Glomerular endothelial cell (primary cell): ENCODE measurements at places on chromosomes 3 and 15.

DNA sequence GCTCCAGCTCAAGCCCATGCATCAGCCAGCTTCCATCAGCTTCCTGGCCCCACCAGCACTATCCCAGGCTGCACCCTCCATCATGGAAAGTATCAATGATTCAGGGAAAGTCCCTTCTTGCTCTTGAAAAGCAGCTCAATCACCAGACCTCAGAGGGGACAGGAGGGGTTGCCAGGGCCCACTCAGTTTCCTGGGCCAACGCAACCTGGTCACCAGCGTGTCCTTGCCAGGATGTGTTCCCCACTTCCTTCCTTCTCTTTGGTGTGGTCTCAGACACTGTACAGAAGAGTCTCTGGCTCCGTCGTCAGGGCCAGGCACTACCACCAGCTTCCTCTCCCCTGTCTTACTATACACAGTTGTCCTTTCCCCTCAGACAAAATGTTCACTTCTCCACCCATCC is 3.0 kb downstream of the HDC start:
- DNase-seq, result no peak

GRCh38 chr15:98599909-98600691 is 48.2 kb upstream of the IGF1R start:
- DNase-seq, result no peak

- DNase-seq, result no peak
Measured at GRCh38 chr15:81825136-81825535, 220.7 kb downstream of the MEX3B start.

GRCh38 chr3:124513610-124513997 is 216.6 kb upstream of the UMPS start:
- DNase-seq, result no peak

DNA sequence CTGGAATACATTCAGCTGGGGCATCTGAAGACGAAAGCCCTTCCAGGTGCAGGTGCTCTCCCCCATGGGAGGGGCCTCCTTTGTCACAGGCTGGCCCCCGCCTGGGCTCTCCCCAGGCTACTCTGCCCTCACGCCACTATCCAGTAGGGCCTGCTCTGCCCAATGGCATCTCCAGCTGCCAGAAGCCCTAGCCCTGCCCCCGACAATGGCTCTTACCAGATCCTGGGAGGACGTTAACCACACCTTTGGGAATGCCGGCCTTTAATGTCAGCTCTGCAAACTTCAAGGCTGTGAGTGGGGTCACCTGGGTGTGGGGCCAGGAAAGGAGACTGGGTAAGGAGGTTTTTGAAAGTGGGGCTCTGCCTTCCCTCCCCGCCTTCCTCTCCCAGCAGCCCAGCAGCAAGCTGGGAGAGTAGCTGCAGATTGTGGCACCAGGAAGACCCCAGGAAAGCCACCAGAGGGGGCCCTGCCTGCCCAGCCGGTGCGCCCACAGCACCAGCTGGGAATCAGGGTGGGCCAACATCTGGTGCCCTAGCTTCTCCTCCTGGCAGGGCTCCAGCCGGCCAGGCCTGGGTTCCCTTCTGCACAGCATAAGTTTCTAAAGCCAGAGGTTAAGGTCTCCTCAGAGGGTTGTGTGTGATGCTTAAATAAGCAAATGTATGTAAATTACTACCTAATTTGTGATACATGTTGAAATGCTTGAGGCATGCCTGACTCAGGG is 40.4 kb upstream of the SLC41A3 start:
- DNase-seq, result no peak

GRCh38 chr3:104635872-104636580 is 730.7 kb upstream of the ALCAM start:
- no peak for DNase-seq

GRCh38 chr3:10703875-10704274 is 112.2 kb upstream of the SLC6A11 start:
- no peak for DNase-seq

GRCh38 chr3:51670823-51671733 is at the start of gene TEX264:
TEX264 (plus strand) TSS chr3:51671252; CDS start chr3:51674305, 3,053 bp downstream.
- DNase-seq, result no peak

DNA sequence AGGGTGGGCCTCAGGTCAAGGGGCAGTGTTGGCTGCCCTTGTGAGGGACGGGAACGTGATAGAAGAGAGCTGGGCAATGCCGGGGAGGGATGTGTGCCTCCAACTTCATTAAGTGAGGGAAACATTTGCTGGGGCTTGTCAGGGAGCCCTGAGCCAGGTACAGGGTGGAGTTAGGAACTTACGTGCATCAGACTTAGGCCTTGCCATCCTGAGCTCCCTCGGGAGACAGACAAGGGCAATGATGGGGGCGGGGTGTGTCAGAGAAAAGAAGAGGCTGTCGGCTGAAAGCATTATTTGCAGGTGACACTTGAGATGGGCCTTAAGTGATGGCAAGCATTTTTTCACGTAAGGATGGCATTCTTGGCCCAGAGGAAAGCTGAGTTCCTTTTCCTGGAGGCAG is 1.6 kb downstream of the FAM131A start:
- DNase-seq, result no peak

- DNase-seq, result no peak
Measured at GRCh38 chr3:13671482-13672233, 122.7 kb downstream of the FBLN2 start.

DNA sequence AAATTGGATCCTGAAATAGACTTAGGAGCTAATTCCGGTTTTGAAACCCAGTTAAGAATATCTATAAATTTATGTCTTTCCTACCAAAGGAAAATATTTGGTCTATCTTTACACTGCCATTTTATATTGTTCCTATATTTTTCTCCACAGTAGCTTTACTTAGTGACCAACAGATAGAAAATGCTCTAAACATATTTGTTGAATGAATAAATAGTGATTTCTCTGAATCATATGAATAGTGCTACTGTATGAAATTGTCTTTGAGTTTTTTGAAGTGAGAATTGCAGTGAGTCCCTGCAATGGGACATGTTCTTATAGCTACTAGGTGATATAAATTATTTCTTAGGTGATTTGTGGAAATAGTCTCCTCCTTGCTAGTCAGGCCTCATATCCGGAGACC is 18.5 kb upstream of the EID1 start:
- DNase-seq, result no peak

DNA sequence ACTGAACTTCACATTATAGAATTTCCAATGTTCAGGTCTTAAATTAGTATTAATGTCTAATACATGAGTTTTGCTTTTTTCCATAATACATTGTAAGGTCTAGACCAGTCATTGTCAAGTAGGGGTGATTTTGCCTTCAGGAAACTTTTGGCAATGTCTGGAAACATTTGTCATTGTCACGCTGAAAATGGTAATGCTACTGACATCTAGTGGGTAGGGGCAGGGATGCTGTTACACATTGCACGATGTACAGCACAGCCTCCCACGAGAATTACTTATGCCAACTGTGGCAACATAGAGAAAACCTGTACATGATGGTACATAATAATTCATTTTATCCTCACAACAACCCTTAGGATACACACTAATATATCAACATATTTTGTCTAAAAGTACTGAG is 384.1 kb downstream of the CADM2 start:
- DNase-seq, result no peak

GRCh38 chr3:14725564-14726440 is 50.9 kb downstream of the C3orf20 start:
- no peak for DNase-seq

GRCh38 chr3:72299321-72299802 is 514.4 kb upstream of the PROK2 start:
- DNase-seq, result peak; percentile 85

GRCh38 chr15:98854496-98854895 is 153.1 kb downstream of the PGPEP1L start:
- DNase-seq, result no peak

DNA sequence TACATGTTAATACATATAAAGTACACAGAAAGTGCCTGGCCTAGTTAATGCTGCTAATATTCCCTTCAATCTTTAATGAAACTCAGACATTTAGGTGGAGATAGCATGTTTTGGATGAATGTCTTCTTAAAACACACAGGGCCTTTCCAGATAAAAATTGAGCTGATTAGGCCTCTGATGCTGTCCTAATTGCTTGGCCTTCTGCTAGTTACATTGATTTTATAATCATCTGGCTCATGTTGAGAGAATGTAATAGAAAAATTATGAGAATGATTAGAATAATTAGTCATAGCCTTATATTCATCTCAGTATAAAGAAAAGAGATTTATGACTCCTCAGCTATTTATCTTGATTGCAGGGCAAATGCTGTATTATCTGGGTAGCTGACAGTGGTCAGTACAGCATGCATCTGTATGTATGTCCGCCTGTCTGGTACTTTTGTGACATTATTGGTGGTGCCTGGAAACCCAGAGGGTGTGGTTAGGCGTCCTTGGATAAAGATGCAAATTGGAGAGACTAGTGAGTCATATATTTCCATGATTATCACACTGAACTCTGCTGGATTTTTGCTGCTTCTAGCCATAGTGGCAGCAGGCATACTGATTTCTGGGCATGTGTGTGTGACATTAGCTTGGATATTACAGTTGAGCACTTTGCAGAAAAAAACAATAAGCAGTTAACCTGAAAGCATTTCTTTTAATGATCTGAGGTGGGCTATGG is 120.8 kb downstream of the FEZF2 start:
- DNase-seq, result no peak

DNA sequence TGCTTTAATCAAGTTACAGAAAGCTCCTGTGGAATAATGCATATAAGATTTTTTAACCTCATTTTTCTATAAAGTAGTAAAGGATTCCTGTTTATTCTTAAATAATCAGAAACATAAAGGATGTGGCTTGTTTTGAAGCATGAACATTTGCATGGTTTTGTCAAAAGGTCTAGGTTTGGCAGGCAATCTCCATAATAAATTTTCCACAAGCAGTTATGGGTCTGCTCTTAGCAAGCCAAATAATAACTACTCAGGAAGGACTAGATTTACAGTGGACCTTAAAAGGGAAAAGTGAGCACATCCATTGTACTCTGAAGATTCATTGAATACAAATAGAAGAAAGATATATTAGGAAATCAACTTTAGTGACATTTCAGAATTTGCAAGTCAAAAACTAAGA is 407.3 kb upstream of the CBLB start:
- DNase-seq, result no peak

- DNase-seq, result peak; percentile 60
Measured at GRCh38 chr15:58331913-58332675, 99.7 kb upstream of the LIPC start.

GRCh38 chr3:153970047-153970446 is 151.1 kb upstream of the ARHGEF26 start:
- no peak for DNase-seq

GRCh38 chr3:119219069-119219468 is 21.6 kb downstream of the B4GALT4 start:
- DNase-seq, result no peak

DNA sequence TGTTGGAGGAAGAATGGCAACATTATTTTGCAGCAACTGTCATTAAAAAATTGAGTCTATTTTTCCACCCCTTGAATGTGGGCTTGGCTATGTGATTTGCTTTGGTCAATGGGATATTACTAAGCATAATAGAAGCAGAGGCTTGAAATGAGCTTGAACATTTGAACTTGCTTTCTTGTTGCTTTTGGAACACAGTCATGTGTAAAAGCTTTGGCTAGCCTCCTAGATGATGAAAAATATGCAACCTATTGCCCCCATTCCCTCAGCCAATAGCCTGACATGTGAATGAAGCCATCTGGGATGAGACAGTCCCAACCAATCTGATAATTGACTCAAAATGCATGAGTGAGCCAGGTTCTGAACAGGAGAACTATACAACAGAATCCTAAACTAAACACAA is 78.4 kb downstream of the PLSCR2 start:
- DNase-seq, result no peak

DNA sequence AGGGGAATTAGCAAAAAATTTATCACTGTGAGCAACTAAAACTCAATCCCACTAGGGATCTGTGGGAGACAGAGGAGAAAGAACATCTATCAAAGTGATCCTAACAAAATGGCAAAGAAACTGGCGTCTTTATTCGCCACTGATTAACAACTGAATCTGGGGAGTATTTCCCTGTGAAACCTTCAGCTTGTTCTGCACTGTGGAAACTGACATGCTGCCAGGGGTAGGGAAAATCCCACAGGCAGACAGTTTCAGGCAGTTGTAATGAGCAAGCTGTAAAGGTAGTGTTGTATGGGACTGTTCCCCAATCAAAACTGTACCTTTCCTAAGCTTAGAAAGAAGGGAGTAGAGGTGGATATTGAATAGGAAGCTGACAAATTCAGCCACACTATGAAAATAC is 611.7 kb downstream of the VGLL3 start:
- DNase-seq, result no peak

GRCh38 chr3:52237006-52237656 is 1.8 kb downstream of the TWF2 start:
- DNase-seq, result no peak

DNA sequence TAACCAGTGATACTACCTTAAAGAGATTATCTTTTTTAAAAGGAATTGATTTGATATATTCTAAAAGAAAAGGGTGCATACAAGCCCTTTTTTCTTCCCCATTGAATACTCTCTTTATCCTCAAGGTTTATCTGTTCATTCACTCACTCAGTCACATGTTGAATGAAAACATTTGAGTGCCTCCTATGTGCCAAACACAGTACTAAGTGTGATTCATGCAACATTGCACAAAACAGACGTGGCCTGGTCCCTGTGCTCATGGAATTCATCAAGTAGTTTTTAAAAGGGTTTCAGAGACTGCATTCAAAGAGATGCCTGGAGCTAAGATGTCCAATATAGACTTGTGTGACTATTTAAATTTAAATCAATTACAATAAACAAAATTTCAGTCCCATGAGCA is 462.2 kb upstream of the MDFIC2 start:
- DNase-seq, result no peak

GRCh38 chr3:101123081-101123480 is 129.9 kb upstream of the ABI3BP start:
- DNase-seq, result no peak

GRCh38 chr3:62571916-62572315 is 198.6 kb upstream of the FEZF2 start:
- DNase-seq, result no peak

DNA sequence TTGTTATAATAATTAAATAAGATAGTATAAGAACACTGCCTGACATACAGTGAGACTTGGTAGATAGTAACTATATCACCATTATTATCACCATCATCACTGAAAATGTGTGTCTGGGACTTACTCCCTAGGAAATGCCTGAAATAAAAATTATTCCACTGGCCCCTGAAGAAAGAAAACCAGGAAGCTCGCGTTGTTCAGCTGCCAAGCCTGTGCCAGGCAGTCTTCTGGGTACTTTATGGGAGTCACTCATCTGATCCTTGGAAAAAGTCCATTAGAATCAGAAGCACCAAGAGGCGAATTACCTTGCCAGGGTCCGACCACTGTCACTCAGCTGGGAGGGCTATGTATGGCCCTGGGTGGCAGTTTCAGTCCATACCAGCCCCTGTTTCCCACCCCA is 220.3 kb upstream of the TPM1 start:
- DNase-seq, result no peak

GRCh38 chr3:156489462-156489911 is 65.4 kb downstream of the SSR3 start:
- DNase-seq, result no peak

- DNase-seq, result no peak
Measured at GRCh38 chr3:34351882-34352777, 553.7 kb downstream of the PDCD6IP start.

DNA sequence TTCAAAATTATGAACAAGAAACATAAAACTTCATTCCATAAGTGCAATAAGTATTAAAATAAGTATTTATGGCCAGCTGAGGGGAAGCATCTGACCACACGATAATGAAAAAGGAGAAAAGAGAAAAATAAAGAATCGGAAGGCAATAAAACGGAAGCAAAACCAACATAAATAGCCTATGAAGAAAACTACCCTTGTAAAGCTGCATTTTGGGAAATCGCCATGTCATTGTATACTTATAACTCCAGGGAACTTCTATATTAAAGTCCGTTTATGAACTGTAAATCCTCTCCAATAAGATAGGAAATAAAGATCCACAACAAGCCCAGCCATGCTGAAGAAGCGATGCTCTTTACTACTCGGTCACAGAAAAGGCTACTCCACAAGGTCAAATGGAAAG is 47.7 kb downstream of the MORC1 start:
- no peak for DNase-seq
